ENCODE measurements at places on chromosomes 2 and 18.

DNA sequence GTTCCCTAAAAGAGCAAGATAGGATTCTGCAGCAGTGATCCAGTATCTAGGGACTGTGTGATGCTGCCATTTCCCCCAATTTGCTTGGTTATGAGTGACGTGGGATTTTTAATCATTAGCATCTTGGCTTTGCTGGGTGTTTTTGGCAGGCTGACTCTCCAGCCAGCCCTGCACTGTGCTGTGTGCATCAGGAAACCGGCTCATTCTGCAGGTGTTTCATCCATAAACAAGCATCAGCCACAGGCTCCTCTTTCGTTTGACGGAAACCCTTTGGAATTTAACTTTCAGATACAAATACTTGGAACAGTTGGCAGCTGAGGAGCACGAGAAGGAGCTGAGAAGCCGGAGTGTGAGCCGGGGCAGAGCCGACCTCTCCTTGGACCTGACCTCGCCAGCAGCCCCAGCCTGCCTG, 135.9 kb downstream of the TPGS2 start:
- DNase-seq = no peak

DNA sequence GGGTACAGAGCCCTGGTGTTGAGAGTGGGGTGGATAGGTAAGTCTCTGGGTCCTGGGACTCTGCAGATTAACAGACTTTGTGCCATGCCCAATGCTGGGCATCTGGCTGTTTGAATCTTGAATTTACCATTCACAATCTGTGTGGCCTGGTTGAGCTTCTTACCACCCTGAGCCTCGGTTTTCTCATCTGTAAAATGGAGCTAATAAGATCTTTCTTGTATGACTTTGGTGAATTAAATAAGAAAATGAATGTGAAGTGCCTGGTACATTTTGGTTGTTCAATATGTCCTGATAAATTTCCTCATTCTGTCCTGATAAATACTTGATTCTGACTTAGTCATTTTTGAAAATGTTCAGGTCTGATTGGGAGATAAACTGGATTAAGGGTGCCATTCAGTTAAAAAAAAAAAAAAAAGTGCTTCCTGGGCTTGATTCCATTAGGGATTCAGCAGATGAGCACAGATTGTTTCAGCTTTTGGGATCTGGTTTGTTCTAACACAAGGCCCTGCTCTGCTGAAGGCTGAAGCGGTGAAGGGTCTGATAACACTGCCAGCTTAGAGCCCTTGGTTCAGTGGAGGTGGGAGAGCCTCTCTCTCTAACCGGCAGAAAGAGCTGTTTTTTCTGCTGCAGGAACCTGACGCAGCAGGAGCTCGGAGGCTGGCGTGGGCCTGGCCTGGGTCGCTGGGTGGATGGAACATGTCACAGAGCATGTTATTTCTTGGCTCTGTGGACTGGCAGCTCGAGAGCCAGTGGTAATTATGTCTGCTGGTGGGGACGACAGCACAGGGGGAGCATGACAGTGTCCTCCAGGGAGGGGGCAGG, 84.5 kb upstream of the MCFD2 start:
- DNase-seq = no peak

GRCh38 chr2:26848336-26849055, 564 bp downstream of the DPYSL5 start:
- DNase-seq = peak; percentile 17

- peak; percentile 83 for DNase-seq
Measured at GRCh38 chr18:289026-289425, 21.2 kb upstream of the THOC1 start.

- DNase-seq = no peak
Measured at GRCh38 chr18:44227501-44227900, 453.2 kb upstream of the SETBP1 start.

DNA sequence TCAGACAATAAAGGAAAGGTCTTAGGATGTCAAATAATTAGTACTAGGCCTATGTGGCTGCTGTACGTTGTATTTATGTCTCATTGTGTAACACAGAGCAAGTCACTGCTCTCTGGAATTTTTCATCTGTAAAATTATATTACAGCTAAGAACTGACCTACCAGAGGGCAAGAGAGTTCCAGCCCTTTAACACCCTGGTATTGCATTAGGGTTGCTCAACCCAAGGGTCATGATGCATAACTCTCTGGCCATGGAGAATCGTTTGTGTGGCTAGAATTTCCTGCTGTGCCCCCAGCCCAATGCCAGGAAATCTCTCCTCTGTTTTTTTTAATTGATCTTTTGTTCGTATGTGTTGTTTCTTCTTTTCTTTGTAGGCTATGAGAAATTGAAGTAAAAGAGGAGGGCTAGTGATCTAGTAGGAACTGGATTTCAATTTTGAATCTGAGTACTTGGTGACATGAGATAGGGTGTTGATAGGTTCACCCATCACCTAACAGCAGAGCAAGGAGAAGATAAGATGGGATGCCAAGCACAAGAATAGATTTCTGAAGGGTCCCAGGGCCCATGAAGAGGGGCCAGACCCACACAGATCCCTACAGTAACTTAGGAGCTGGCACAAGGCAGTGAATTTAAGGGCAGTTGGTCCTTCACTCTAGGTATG, 571.2 kb upstream of the TNP1 start:
- DNase-seq = peak; percentile 47

GRCh38 chr18:22434973-22435608, 17.4 kb upstream of the CTAGE1 start:
- DNase-seq = no peak

DNA sequence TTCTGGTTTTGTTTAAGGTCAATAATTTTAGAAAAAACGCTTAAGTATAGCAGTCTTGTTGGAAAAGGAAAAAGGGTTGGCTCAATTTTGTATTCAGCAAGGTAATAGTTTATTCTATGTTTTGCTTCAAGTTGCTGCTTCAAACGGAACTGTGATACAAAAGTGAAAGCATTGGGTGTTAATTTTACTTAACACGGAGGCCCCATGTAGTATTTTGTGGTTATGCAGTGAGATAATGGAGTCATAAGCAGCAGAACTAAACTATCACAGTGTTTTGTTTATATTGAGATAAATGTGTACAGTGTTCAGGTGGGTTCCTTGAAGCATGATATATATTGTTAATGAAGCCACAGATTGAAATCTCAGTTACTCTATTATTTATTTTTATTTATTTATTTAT, 67.0 kb upstream of the LYPD6B start:
- DNase-seq = no peak

GRCh38 chr2:6627316-6627715, 238.4 kb downstream of the CMPK2 start:
- DNase-seq = no peak

GRCh38 chr2:119158563-119159347, at the start of gene C1QL2:
Gene C1QL2 (minus strand): TSS chr2:119158751. CDS start chr2:119158269, 482 bp downstream.
- peak; percentile 18 for DNase-seq

DNA sequence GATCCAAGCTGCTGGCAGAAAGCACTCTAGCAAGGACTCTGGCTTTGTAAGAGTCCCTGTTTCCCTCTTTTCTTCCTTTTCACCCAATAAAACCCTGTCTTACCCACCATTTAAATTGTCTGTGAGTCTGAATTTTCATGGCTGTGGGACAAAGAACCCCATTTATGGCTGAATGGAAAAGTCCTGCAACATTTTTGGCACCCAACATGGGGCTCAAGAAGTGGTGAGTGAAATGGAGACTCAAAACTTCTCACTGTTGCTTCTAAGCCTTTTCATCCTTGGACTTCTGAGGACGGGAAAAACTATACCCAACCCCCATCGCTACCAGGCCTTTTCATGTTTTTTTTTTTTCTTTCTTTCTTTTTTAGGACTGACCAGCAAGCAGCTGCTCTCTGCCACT, 329.5 kb upstream of the CWC22 start:
- no peak for DNase-seq

GRCh38 chr2:189285349-189285748, 105.8 kb upstream of the COL5A2 start:
- no peak for DNase-seq

DNA sequence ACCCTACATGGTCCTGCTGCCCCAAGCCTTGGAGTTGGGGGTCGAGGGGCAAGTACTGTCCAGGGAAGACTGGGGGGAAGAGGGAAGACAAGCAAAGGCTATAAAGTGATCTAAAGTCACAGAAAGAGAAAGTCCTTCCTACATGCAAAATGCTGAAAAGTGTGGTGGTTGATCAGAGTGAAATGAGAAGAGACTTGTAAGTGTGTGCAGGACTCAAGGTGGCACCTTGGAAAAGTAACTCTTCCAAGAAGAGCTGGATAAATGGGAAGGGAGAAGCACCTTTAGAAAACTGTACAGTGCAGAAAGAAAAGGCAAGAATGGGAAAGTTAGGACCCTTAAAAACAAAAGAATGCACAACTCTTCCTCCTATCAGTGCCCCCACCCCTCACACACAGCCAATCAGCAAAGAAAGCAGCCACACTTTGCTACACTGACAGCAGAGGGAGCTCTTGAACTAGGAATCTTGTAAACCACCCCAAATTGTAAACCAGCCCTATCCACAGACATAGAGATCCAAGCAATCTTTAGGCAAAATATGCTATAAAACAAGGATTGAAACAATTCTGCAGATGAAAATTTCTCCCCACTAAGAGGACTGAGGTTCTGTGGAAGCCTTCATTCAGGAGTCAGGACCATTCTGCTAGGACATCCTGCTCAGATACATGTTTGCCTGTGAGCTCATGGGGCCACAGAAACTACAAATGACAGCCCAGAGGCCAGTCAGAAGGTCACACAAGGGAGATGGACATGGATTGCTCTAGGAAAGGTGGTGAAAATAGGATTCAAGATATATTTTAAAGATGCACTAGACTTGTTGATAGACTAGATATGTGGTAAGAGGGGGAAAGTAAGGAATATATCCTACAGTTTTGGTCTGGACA, 146.4 kb downstream of the FTCDNL1 start:
- peak; percentile 68 for DNase-seq

DNA sequence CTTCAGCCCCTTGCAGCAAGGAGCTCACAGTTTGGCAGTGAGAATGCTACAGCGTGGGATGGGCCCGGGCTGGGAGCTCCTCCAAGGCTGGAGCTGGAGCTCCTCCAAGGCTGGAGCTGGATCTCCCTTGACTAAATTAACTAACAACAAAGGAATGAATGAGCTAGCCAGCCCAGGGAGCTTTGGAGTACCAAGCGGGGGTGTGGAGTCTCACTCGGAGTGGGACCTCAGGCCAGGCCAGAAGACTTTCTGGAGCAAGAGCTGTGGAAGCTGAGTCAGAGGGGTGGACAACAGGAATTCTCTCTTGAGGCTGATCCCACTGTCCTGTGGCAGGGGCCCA, 244.7 kb upstream of the HS6ST1 start:
- no peak for DNase-seq

GRCh38 chr2:111668741-111669140, 215.3 kb downstream of the ANAPC1 start:
- peak; percentile 45 for DNase-seq

DNA sequence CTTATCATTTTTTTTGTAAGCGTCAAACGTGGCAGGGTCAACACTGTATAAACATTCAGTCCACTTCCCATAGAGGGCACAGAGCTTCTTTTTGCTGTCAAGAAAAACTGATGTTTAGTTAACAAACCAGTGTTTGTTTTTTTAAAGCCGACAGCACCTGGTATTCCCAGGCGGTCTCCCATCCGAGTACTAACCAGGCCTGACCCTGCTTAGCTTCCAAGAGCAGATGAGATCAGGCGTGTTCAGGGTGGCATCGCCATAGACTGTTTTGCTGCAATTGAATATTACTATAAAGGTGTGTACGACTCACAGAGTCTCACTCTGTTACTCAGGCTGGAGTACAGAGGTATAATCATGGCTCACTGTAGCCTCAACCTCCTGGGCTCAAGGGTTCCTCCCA, 31.5 kb downstream of the CABYR start:
- DNase-seq = no peak

DNA sequence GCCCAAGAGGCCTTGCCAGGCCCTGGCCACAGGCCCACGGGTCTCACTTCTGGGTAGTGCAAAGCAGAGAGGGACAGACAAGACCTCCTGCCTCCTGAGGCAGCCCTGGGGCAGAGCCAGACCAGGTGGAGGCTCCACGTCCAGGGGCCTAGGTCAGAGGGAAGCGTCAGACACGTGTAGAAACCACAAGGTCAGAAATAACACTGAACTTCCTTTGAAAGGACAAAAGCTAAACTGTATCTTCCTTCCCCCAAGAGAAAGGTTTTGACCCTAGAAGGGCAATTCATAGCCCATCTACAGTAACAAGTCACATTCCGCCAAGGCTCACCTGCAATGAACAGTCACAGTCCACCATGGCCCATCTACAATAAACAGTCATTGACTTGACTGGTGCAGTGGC, 17.9 kb downstream of the SDC1 start:
- no peak for DNase-seq

DNA sequence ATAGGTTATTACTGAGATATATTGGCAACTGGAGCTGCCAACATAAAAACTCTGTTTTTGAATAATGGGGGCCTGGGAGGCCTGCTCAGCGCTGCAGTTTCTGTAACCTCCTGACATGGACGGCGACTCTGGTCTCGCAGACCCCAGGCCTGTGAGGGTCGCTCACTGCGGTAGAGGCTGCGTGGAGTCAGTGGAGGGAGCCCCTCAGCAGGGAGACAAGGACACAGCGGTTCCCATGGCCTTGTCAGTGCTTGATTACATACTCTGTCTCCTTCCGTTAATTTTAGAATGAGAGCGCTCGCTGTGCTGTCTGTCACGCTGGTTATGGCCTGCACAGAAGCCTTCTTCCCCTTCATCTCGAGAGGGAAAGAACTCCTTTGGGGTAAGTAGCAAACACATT, 858 bp downstream of the TPO start:
- no peak for DNase-seq
